NCI-H69 (cell line): ENCODE measurements at places on chromosomes 2 and 18.

- peak; percentile 69 for DNase-seq
Observed at GRCh38 chr2:50995610-50996009, 36.3 kb downstream of the NRXN1 start.

- peak; percentile 55 for DNase-seq
Observed at GRCh38 chr2:21633911-21634310, 510.1 kb downstream of the TDRD15 start.

DNA sequence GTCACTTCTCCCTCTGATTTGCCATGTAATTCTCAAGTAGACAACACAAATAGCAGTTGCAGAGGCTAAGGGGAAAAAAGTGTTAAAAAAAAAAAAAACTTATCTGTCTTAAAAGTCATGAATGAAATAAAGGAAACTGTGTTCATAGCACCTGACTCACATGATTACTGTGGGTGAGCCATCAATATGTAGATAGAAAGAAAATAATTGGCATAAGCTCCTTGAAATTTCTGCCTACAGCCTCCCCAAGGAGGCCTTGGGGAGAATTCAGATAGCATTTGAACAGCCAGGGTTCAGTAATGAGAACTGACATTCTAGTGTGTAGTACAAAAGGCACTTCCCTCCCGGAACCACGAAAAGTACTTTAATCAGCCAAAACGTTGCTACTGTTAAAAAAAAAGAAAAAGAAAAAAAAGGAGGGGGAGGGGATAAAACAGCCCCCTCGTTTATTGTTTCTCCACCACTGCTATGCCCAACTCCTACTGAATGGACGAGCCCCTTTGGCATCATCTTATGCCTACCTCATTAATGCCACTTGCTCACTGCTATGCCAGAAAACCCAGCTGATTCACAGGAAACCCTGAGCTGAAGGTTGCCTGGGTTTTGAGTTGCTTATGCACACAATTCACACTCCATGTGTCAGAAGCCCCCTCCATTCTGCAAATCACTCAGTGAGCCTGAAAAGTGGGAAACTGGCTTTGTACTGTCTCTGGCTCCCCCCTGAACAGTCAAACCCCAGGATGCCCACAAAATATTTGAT lies 65.5 kb upstream of the KLF7 start:
- no peak for DNase-seq

GRCh38 chr2:121650315-121650930 lies 1.2 kb upstream of the CLASP1 start:
- DNase-seq: peak; percentile 9

GRCh38 chr2:239116456-239117246 lies 268.8 kb downstream of the TWIST2 start:
- DNase-seq: no peak

DNA sequence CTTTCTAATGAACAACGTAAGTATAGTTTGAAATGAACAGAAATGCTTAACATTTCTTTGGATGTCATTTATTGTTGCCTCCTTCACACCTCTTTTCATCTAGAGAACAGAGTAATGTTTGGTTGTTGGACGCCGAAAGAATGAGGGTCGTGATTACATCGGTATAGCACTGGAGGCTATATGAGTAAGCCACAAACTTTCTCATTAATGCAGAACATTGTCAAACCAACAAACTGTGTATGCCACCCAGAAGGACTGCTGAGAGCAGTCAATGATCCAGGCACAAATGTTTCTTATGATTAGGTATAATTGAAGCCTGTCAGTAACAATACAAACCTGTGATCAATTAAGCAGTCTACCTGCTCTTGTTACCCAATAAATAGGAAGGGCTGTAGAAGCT lies 1494.7 kb upstream of the NXPH2 start:
- no peak for DNase-seq

GRCh38 chr18:62435435-62436031 lies 87.3 kb upstream of the ZCCHC2 start:
- DNase-seq: peak; percentile 51

- peak; percentile 26 for DNase-seq
Observed at GRCh38 chr18:66694852-66695251, 91.0 kb upstream of the CDH19 start.

DNA sequence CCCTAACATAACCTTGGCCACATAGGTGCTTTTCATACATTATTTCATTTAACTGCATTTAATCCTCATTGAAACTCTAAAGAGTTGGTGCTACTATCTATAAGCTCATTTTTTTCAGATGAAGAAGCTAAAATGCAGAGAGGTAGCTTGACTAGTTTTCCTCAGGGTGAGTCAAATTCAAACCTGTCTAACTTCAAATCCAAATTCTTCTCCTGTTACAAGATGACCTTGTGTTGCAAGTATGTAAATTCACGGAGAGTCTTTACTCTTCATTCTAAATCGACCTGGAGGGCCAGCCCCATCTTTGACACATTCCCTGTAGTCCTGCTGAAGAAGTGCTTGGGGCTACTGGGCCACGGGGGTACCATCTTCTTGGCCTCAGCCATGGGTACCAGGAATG lies 8.2 kb upstream of the SETBP1 start:
- no peak for DNase-seq

GRCh38 chr2:156465573-156465972 lies 29.4 kb downstream of the GPD2 start:
- DNase-seq: no peak

DNA sequence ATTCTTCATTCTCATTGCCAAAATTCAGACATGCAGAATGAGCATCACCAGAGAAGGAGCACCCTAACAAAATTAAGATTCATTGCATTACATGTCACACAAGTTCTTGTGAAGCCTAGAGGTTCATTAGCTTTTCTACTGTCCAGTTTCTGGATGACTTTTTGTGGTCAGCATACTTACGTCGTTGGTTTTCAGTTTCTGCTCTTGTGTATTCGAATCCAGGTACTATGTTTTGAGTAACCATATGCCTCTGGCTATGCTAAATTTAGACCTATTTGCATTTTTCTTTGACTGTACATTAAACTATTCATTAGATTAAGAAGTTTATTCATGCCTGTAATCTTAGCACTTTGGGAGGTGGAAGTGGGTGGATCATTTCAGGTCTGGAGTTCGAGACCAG lies 251.3 kb downstream of the PARD3B start:
- no peak for DNase-seq

DNA sequence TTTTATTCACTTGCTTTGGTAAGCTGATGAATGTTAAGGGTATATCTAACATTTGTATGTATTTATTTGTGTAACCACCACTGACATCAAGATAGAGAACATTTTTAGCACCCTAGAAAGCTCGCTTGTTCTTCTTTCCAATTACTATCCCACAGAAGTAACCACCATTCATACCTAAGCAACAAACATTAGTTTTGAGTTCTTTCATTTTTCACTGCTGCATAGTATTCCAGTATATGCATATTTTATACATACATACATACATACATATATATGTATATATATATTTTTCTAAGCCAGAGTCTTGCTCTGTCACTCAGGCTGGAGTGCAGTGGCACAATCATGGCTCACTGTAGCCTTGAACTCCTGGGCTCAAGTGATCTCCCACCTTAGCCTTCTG lies 11.1 kb upstream of the DYM start:
- no peak for DNase-seq

DNA sequence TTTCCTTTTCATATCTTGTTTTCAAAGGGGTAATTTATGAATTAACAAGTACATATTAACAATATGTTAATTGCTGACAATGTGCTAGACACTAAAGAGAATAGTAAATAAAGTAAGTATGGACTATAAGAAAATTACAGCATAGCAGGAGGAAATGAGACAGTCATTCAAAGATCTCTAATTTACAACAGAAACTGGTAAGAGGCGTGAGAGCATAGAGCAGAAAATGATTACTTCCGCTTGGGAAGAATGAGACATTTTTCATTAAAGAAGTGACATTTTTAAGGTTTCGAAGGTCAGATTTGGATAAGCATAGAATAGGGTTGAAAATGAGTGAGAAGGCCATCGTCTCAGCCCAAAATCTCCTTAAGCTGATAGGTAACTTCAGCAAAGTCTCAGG lies 184.4 kb upstream of the SESTD1 start:
- DNase-seq: no peak

DNA sequence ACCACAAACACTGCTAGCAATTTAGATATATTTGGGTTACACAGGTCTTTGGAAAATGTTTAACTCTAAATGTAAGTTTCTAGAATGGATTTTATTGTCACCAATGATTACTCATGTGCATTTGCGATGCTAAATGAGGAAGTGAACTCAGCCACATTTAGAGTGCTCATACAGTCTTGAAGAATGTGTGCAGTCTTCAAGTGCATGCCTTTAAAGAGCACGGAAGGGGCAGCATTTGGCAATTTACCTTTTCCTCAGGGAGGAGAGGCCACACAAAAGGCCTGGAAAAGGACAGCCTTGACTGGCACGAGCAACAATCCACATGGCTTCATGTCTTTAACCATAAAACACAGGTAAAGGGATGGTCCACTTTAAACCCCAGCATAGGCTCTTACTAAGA lies 78.5 kb upstream of the STK17B start:
- DNase-seq: no peak

DNA sequence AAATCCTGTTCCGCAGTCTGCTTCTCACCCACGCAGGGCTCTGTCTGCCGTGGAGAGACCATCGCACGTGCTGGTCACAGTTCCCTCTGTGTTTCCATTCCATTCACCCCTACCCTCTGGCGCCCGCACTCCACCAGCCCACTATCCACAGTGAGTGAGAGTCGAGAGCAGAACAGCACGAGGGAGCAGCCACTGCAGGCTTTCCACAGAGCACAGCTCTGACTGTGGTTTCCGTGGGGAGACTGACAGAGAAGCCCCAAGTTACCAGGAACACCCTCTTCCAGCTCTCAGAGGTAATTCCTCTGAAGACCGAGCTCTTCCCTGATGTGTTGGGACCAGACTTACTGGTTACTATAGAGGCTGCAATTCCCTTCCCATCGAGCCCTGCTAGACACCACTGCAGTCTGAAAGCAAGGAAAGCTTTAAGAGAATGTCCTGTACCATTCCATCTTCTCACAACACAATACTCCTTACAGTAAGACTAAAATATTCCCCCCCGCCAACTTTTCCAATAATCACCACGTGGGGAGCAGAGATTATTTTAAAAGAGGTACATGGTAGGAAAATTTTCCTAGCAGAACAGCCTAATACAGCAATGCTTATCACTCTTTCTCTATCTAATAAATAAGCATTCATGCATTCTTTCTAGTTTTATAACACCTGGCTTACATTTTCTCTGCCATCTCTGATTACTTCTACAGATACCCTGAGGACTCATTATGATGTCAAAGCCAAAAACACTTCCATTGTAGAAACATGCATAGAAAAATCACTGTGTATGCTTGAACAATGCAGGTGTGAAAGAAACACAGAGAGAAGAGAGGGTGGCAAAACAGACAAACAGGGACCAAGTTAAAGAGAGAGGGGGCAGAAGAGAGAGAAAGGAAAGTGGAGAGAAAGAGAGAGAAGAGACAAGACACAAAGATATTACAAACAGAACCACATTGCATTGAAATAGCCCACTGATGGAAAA lies 4.7 kb downstream of the MYT1L start:
- peak; percentile 67 for DNase-seq

DNA sequence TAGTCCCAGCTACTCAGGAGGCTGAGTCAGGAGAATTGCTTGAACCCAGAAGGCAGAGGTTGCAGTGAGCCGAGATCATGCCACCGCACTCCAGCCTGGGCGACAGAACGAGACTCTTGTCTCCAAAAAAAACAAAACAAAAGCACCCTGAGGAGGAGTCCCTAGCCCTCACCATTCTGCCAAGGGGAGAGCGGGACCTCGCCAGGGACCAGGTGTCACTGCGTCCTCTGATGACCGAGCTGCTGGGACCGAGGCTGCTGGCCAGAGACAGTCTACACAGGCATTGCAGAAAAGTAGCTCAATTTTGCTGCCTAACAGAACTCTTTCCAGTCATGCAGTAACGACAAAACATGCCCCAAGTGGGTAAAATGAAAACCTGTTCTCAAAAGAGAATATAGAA lies 18.4 kb downstream of the NCK2 start:
- no peak for DNase-seq

DNA sequence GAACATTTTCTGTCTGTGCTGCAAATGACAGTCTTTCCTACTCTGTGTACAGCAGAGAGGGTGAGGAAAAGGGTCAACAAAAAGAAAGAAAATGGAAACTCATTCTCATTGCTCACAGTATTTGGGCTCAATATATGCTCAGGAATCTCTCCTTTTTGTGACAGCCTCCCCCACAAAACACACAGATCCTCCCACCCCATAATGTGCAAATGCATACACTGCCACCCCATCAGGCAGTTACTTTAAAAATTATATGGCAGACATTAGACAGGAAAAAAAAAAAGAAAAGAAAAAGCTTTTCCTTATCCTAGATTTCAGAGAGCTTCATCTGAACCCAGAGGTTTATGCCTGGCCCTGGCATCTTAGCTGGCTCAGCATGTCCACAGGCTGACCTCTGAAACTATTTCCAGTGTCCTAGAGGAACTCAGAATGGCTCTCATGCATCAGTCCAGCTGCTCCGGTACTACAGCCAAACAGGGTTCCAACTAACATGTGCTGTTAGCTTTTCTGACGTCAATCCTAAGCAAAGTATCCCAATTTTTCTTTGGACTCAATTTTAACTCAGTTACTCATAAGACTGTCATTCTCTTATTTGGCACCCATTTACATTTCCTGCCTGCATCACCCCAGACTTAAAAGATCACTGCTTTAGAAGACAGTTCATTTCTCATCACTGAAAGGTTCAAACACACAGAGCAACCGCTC lies 105.9 kb downstream of the RBMS1 start:
- no peak for DNase-seq

- no peak for DNase-seq
Observed at GRCh38 chr18:63272638-63273037, 46.9 kb downstream of the BCL2 start.

GRCh38 chr2:136985044-136985443 lies 219.7 kb downstream of the THSD7B start:
- DNase-seq: peak; percentile 21

GRCh38 chr2:168780669-168781071 lies 21.8 kb upstream of the NOSTRIN start:
- DNase-seq: no peak

GRCh38 chr2:100757621-100758394 lies 62.1 kb upstream of the NPAS2 start:
- DNase-seq: no peak

- peak; percentile 27 for DNase-seq
Observed at GRCh38 chr2:15094161-15094560, 461.6 kb downstream of the LRATD1 start.

GRCh38 chr2:32248299-32248698 lies 16.4 kb downstream of the NLRC4 start:
- peak; percentile 8 for DNase-seq

GRCh38 chr2:62504657-62505056 lies 1.3 kb downstream of the TMEM17 start:
- DNase-seq: no peak

DNA sequence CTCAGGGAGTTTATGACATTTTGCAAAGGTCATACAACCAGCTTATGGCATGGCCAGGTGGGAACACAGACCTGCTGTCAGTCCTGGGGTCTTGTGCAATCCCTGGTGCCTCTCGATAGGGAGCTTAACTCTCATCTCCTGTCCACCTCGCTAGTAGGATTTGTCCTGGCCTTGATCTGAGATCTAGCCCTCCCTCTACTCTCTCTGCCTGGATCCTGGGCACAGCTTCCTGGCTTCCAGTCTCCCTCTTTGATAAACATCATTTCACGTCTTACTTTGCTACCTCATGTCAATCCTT lies 13.8 kb downstream of the GALR1 start:
- DNase-seq: no peak

- DNase-seq: no peak
Observed at GRCh38 chr2:66269166-66269565, 165.8 kb upstream of the MEIS1 start.

GRCh38 chr2:80255918-80256781 lies 48.4 kb downstream of the LRRTM1 start:
- DNase-seq: peak; percentile 53

- DNase-seq: no peak
Observed at GRCh38 chr2:16002575-16002974, 62.2 kb downstream of the MYCN start.

- no peak for DNase-seq
Observed at GRCh38 chr2:112904883-112905282, 6.1 kb upstream of the IL37 start.
